Nephron progenitor cell (in vitro differentiated cells): ENCODE measurements at places on chromosomes 3 and 15.
A peak's percentile ranks its signal among the peaks of the same experiment; 100 is the strongest.

DNA sequence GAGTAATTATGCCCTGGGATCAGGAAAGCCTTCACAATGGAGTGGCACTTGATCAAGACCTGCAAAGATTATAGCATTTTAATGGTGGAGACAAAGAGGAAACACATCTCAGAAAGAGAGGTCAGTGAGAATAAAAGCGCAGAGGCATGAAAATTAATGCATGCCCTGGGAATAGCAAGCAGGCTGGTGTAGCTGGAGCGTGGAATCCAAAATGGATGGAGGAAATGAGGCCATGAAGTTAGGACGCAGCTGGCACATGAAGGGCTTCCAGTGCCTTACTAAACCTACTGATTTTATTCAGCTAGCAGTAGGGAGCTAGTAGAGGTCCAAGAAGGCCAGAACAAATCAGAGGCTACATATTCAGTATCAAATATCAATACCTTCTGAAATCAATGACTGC lies 38.1 kb downstream of the TMEM212 start:
- no peak for DNase-seq

GRCh38 chr15:101528108-101528916 lies 38.8 kb upstream of the PCSK6 start:
- no peak for DNase-seq

- no peak for DNase-seq
Measured at GRCh38 chr15:47460795-47461573, 256.3 kb upstream of the SEMA6D start.

DNA sequence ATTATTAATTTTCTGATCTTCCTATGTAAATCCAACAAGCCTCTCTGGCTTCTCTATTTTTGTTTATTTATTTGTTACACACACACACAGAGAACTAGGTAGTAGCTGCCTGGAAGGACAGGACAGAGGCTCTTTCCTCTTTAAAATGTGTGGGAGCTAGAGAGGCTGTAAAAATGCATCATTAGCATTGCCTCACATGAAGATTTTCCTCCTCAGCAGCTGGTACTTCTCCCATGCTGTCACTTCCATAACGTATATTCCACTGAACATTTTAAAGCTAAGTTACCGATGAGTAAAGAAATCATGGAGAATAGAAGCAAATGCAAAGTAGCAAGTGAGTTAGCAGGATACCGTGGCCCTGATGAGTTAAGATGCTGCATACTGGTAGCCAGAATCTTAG lies 63.9 kb downstream of the IMPG2 start:
- no peak for DNase-seq

- DNase-seq: peak; percentile 65
Measured at GRCh38 chr15:47184003-47184907, 533.0 kb upstream of the SEMA6D start.

GRCh38 chr3:107206945-107207344 lies 170.3 kb upstream of the CCDC54 start:
- no peak for DNase-seq

GRCh38 chr15:69838994-69839393 lies 258.7 kb downstream of the TLE3 start:
- no peak for DNase-seq

DNA sequence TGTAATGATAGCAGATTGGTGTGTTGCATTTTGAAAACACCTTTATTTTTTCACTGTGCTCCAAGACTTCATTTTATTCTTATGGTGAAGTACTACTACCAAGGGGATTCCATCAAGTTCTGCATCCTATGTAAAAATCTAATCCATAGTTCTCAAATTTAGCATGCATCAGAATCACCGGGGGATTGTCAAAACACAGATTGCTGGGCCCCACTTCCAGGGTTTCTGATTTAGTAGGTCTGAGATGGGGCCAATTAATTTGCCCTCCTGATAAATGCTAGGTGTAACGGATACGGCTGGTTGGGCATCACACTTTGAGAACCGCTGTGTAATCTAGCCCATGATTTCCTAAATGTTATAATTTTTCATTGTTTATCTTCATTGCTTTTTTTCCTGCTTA lies 692 bp downstream of the ZWILCH start:
- no peak for DNase-seq

GRCh38 chr3:110783541-110783940 lies 288.1 kb upstream of the NECTIN3 start:
- DNase-seq: no peak

GRCh38 chr3:187974871-187975271 lies 179.1 kb upstream of the LPP start:
- no peak for DNase-seq

DNA sequence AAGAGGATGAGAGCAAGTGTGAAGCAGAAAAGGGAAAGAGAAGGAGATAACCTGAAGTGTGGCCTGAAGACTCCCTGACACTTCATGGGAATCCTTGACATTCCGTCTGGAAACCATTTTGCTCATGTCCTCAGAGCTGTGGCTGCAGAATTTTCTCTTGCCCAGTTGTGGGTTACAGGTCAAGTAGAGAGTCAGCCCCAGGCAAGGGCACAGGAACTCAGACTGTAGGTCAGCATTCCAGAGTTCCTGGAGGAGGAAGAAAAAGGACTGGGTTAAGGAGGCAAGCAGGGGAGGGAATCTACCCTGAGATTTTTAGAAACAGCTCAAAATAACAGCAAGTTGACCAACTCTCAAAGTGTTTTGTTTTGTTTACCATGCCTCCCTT lies 4.1 kb upstream of the THSD4 start:
- no peak for DNase-seq

GRCh38 chr3:119625451-119626153 lies 27.9 kb downstream of the PLA1A start:
- DNase-seq: no peak

DNA sequence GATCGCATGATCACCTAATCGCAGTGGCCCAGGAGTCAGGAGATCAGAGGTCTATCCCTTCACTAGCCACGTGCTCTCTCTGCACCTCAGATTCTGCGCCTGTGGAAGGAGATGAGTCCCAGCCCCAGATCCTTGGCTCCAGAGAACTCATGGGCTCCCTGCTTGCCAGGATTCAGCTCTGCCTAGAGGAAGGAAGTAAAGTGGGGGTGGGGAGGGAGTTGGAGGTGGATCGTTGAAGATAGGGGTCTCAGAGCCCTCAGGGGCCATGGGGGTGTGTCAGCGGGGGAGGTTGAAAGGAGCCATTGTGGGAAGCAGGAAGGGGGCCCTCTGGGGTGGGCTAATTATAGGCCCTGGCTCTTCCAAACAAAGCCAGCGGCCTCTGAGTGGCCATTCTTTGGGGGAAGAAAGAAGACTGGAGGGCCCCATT lies 11.3 kb upstream of the STRA6 start:
- no peak for DNase-seq
